Activated CD8-positive, alpha-beta memory T cell treated with anti-CD3 and anti-CD28 coated beads for 1 hour (primary cell): ENCODE measurements at places on chromosomes 4 and X.

DNA sequence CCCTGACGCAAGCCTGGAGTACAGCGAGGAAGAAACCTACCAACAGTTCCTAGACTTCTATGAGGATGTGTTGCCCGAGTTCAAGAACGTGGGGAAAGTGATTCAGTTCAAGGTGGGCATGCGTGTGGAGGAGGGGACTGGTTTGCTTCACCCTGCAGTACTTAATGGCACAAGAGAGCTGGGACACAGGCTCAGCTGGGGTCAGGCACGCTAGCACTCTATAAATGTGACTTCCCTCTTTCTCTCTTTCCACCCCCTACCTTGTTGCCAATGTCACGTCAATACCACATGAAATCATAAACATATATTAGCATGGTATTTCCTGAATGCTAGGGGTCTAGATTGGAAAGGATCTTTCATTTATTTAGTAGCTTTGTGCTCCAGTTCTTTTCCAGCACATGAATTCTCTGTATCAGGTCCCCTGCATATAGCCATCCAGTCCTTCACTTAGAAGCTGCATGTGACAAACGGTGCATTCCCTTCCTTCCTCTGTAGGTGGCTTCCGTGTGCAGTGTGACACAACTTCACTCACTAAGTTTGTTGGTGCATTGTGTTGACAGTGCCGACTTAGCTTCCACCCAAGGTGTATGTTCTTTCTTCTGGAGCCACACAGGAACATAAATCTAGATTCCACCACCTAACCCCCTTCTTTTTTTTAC lies 25.6 kb downstream of the ZRSR2 start:
- no peak for DNase-seq

DNA sequence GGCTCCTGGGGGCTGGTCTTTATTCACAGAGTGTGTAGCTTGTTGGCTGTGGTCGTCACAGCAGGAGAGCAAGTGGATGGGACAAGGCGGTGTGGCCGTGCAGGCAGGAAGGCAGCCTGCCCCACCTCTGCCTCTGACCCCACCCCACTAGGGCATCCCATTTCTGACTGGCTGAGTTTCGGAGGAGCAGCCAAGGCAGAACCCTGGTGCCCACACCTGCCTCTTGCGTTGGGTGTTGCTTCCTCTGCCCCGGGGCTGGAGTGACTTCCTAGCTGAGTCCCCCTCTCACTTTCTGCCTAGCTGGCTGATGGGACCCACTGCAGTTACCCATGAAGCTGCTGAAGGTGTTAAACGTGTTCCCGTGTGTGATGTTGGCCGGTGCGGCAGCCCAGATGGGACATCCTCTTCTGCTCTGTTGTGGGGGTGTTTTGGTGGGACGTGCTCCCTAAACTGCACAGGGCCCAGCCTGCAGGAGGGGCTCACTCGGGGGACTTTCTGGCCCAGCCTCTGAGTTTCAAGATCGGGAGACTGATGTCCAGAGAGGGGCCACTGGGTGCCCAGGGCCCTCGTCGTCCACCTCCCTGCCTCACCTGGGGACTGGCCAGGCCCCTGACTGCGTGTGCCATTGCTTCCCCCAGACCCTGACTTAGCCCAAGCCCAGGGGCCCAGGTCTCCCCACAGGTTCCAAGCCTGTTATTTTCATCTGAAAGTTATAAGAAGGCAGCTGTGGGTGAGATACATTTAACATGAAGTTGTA lies 101.5 kb downstream of the PSAPL1 start:
- no peak for DNase-seq

GRCh38 chrX:47776292-47777006 lies 60.3 kb upstream of the ZNF81 start:
- DNase-seq, result no peak

GRCh38 chr4:38950159-38950558 lies 82.0 kb downstream of the TMEM156 start:
- no peak for DNase-seq

DNA sequence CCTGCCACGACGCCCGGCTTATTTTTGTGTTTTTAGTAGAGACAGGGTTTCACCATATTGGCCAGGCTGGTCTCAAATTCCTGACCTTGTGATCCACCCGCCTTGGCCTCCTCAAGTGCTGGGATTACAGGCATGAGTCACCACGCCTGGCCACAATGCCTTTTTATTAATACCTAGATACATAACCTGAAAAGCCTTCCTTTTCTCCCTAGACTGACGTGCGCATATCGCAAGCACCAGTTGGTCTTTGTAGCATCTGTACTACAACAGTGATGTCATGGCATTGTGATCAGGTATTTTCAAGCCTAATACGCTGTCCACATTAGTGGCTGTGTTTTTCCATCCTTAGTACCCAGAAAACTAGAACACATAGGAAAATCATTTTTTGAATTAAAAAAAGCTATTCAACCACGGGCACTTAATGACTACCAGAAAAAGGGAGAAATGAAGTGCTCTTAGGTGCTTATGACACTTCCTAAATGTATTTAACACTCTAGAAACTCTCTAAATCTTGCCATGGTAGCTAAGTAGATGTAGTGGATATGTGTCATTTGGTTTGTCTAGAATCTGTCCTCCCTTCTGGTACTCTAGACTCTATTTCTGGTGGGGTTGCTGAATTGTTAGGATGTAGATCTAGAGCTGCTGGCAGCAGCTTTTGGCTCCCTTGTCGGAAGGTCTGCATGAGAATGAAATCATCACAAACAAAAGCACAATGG lies 707.8 kb downstream of the STIM2 start:
- no peak for DNase-seq

- DNase-seq, result no peak
These were observed 73.0 kb downstream of the AFF1 start for GRCh38 chr4:87007528-87008446.

- DNase-seq, result no peak
These were observed 313 bp upstream of the BLOC1S4 start for GRCh38 chr4:6715704-6716017.

- no peak for DNase-seq
These were observed 515.7 kb downstream of the RPA4 start for GRCh38 chrX:97399400-97399799.

GRCh38 chrX:16310326-16310725 lies 143.0 kb downstream of the MAGEB17 start:
- no peak for DNase-seq

GRCh38 chrX:151386838-151387459 lies 10.1 kb upstream of the VMA21 start:
- no peak for DNase-seq

GRCh38 chr4:38190717-38191178 lies 230.6 kb downstream of the PTTG2 start:
- no peak for DNase-seq

DNA sequence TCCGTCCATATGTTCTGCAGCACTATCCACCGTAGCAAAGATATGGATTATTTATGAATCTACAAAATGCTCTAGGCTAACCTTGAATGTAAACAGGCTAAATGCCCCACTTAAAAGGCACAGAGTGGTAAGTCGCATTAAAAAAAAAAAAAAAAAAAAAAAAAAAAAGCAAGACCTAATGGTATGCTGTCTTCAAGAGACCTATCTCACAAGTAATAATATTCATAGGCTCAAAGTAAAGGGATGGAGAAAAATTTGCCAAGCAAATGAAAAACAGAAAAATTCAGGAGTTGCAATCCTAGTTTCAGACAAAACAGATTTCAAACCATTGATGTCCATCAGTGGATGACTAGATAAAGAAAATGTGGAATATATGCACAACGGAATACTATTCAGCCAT lies 139.4 kb downstream of the GLRA3 start:
- DNase-seq, result no peak

DNA sequence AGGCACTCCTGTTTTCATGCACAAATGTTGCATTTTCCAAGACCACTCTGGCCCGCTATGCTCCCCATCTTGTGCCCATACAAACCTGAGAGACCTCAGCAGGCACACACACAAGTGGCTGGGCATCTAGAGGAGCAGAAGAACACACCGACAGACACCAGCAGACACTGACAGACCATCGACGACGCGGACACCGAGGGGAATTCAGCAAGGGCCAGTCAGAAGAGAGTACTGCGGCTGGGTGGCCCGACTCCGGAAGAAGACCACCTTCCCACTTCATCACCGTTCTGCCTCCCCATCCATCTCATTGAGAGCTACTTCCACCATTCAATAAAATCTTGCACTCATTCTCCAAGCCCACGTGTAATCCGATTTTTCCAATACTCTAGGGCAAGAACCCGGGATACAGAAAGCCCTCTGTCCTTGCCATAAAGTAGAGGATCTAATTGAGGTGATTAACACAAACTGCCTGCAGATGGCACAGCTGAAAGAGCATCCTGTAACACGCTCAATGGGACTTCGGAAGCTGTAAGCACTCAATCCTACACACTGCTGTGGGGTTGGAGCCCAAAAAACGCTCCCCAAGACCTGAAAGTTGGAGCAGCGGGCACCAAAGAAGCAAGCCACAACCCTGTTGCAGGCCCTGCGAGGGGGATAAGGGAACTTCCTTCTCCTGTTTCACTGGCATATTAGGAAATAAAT lies 780.9 kb downstream of the ARAP2 start:
- no peak for DNase-seq

DNA sequence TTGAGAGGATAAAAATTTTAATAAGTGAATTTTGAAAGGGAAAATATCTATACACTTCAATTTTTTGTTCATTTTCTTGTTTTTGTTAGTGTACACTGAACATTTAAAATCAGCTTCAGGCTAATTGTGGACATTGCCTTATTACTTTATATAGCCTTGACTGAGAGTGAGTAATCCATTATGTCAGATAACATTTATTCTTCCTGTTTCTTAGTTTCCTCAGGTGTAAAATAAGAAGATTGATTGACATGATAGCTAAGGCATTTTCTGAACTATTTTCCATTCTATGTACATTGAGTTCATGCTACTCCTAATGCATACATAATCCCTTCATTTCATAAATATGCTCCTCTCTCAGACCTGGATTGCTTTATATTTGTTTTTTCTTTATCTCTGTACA lies 607.3 kb upstream of the AADAT start:
- no peak for DNase-seq

GRCh38 chrX:104319346-104319745 lies 64.6 kb upstream of the ESX1 start:
- DNase-seq, result no peak

DNA sequence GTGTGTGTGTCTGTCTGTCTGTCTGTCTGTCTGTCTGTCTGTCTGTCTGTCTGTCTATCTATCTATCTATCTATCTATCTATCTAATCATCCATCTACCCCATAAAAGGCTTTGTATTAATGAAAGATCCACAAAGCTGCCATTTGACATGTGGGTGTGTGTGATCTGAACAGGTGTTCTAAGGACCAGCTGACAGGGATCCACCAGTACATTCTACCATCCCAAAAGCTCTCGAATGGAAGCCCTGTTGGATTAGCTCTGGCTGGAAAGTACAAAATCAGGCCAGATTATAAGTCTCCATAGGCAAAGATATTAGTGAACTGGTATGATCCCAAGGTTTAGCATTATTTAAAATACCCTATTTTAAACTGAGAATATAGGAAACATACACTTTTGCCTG lies 299.3 kb downstream of the CAMK2D start:
- no peak for DNase-seq

GRCh38 chr4:15513545-15513944 lies 43.9 kb downstream of the CC2D2A start:
- no peak for DNase-seq

GRCh38 chrX:134604701-134605311 lies 53.5 kb downstream of the PLAC1 start:
- DNase-seq, result no peak

DNA sequence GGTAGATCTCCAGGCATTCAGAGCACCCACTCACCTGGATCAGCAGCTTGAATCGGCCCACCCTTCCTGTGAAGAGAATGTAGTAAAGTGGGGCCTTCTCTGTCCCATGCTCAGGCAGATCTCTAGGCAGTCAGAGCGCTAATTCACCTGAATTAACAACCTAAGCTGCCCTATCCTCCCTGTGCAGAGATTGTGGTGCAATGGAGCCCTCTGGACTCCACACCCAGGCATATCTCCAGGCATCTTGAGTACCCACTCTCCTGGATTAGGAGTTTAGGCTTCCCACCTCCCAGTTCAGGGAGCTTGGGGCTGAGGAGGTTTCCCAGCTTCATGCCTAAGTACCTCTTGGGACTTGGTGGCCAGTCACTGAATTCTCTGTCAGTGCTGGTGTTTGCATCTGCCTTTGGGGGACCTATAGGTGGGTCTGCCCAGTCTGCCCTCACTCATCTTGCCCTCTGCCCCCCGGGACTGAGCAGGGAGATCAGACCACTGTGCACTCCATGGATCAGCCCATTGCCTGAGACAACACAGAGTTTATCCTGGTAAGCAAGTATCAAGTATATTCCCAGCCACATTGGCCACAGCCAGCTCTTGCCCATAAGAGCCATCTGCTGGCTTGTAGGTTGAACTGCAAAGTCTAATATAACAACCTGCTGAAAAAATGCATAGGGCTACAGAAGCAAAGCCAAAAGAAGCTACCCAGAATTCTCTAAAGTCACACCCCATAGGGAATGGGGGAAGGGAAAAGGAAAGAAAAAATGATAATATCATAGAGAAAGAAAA lies 372.9 kb downstream of the KLHL13 start:
- no peak for DNase-seq

- DNase-seq, result no peak
These were observed 93.4 kb downstream of the TENT5D start for GRCh38 chrX:80513625-80514024.

DNA sequence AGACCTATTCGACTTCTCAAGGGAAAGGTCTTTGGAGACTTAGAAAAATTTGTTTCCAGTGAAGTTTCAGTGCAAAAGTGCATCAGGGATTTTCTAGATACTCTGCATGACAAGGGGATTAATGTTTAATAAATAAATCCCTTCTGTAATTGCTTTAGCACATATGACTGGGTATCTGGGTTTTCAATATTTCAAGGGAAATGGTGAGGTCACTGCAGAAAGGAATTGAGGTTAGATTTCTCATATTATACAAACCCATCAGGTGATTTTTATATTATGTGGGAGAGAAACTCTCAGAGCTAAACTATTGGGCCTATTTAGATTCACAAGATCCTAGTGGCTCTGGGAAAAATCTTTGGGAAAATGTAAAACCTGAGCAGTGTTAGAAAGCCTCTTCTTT lies 48.3 kb upstream of the SLC4A4 start:
- DNase-seq, result no peak

DNA sequence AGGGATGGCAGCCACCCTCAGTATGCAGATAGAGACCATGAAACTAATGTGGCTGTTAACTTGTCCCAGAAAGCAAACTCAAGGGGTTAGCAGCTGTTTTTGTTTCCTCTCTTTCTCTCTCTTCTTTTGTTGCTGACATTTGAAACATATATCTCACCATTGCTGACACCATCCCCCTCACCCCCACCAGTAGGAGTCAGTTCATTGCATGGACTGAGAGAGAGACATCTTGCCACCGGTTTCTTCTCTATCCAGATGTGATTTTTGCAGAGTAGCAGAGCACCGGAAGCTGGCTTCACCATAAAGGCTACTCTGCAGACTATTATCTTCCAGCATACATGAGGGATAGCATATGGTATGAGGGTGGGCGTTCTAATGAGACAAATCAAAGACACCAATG lies 177.1 kb upstream of the FRG1 start:
- no peak for DNase-seq

GRCh38 chrX:53284684-53285447 lies 3.5 kb upstream of the IQSEC2 start:
- peak; percentile 13 for DNase-seq

- DNase-seq, result no peak
These were observed 22.5 kb downstream of the PPA2 start for GRCh38 chr4:105451346-105451745.

GRCh38 chrX:103362474-103362873 lies 6.2 kb downstream of the TCEAL9 start:
- DNase-seq, result no peak
